ENCODE measurements at places on chromosomes 11 and 22.

- DNase-seq: no peak
These were observed 8.6 kb downstream of the CDC42BPG start for GRCh38 chr11:64835616-64836447.

- no peak for DNase-seq
These were observed 49.1 kb downstream of the MICAL2 start for GRCh38 chr11:12159351-12160099.

- no peak for DNase-seq
These were observed 21.7 kb upstream of the NRGN start for GRCh38 chr11:124717786-124718651.

DNA sequence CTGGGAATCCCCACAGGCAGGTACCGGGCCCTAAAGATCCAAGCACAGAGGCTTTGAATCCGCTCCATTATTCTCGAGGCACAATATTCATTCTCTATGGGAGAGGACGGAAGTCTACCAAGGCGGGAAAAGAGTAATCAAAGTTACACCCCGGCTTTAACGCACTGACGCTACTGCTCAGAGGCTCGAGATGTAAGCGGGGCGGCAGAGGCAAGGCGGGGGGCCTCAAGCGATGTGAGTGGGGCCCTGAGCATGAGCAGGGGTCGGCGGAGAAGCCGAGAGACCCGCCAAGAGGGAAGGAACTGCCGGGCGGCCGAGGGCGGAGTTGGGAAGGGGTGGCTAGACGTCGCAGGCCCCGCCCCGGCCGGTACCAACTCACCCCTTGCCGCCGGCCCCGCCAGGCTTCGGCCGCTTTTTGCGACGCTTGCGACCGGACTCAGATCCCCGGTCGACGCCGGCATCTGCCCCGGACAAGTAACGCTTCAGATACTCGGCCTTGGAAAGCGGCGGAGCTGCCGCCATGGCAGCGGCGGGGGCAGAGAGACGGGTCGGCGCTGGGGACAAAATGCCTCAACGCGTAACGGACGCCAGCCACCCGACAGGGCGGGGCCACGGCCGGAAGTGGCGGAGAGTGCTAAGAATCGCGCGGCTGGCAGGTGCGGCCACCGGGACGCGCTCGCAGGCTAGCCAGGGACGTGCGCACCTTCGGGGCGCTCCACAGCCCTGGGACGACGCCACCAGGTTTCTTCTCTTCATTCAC, at the start of gene BUD13:
BUD13 (minus strand) TSS at position 545 of the 760 bp plus-strand sequence; CDS start at position 522, 23 bp downstream.
- DNase-seq: peak; percentile 84

- DNase-seq: no peak
These were observed 2.1 kb downstream of the INCENP start for GRCh38 chr11:62125881-62126280.

DNA sequence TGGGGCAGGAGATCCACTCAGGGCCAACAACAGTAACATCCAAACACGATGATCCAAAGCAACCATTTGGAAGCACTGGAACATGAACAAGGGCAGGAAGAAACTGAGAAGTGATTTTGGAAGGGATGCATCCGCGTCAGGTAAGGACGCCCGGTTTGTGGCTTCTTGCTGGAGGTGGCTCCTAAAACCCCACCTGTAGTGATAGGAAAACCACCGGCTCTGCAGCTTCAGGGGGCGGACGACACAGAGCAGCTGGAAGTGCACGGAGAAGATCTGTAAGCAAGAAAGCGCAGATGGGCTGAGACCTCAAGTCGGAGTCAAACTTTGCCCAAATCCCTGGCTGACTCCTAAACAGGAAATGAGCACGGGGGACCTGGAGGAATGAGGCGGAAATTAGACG, 1066.1 kb downstream of the BRD1 start:
- DNase-seq: no peak

GRCh38 chr11:121119440-121119839, 18.4 kb downstream of the TECTA start:
- DNase-seq: no peak
